ENCODE measurements at places on chromosomes 7 and 10.

DNA sequence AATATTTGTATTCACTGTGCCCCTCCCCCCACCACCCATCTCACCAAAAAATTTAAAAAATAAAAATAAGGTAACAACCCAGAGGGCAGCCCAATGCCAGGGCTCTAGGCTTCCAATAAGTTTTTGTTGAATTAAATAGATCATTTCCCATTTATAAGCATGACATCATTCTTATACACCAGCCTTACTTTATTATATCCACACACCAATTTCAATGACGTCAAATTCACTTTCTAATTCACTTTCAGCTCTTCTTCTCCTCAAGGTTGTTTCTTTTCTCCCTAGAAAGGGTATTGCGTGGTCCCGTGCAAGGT lies 1.2 kb upstream of the DKK1 start:
- no peak for DNase-seq

- DNase-seq = no peak
Measured at GRCh38 chr10:72483471-72483870, 128.8 kb upstream of the DNAJB12 start.

GRCh38 chr7:43484678-43485395 lies 98.1 kb upstream of the STK17A start:
- no peak for DNase-seq

DNA sequence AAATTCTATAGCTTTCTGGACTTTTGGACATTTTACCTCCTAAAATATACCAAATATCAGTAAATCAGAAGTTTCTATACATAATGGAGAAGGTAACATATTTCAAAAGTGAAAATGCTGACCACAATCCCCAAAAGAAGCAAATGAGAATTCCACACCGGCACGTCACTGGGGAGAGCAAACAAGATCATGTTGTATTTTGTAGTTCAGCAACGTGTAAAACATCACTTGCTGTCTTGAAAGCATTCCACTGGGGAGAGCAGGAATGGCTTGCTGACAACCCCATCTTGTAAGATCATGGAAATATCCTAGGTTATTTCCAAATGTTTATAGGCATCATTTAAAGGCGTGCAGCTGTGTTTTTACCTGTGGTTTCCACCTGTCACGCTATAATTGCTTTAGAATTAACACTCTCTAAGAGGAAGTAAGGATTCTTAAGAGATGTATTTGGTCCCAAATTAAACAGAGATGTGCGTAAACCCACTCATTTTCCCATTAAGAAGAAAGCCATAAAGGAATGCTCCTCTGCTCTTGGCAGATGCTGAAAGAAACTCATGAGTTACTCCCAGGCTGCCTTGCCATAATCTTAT lies 397.1 kb upstream of the POT1 start:
- no peak for DNase-seq

DNA sequence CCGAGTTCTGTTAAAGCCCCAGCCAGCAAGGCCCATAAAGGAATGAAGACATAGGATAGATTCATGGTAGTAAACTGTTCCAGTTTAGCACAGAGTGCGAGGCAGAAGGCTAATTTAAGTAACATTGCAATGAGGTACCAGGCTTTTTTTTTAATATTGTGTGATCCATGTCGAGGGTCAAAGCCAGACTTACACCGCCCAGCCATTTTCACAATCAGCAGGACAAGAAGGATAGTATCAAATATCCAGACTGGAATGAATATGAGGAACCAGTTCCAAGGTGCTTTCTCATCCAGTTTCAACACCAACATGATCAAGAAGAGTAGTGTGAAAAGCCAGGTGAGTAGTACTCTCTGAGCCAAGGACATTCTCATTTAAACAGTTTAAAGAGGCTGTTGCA lies 4.2 kb downstream of the TMEM60 start:
- DNase-seq = no peak

DNA sequence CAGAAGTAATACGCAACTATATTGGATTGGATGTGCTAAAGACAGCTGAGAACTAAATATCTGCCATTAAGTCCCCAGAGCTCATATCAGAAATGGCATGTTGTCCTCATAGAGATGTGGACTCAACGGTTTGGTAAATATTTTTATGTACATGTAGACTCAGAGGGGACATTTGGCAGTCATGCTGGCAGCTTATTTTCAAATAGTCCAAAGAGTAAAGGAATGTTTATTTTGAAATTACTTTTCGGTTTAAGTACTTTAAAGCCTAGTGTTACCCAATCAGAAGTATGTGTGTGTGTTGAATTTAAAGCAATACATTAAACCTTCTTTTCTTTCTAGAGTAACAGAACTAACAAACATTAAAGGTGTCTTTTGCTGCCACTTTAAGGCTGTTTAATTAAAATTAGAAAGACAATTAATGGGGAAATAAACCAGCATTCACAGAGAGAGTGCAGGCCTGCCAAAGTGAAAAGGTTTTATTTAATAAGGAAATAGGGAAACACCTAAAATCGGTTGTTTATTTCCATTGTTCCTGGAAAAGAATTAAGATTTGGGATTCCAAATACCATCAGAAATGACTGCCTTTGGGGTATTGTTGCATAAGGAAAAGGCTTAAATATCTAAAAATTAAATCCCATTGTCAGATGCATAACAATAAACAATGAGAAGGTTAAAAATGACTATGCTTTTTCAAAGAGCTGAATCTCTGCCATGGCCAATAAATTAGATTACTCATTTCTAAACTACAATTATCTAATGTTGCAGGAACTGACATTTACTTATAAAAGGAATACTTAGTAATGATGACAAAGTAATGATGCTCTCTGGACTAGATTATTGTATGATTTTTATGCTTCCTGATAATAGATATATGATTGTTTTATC lies 113.4 kb upstream of the AHR start:
- no peak for DNase-seq

GRCh38 chr7:13099154-13099795 lies 411.8 kb downstream of the ARL4A start:
- no peak for DNase-seq

- DNase-seq = no peak
Measured at GRCh38 chr7:157603716-157604115, 266.9 kb downstream of the DNAJB6 start.

GRCh38 chr10:96310321-96310669 lies 6.1 kb downstream of the DNTT start:
- DNase-seq = no peak

DNA sequence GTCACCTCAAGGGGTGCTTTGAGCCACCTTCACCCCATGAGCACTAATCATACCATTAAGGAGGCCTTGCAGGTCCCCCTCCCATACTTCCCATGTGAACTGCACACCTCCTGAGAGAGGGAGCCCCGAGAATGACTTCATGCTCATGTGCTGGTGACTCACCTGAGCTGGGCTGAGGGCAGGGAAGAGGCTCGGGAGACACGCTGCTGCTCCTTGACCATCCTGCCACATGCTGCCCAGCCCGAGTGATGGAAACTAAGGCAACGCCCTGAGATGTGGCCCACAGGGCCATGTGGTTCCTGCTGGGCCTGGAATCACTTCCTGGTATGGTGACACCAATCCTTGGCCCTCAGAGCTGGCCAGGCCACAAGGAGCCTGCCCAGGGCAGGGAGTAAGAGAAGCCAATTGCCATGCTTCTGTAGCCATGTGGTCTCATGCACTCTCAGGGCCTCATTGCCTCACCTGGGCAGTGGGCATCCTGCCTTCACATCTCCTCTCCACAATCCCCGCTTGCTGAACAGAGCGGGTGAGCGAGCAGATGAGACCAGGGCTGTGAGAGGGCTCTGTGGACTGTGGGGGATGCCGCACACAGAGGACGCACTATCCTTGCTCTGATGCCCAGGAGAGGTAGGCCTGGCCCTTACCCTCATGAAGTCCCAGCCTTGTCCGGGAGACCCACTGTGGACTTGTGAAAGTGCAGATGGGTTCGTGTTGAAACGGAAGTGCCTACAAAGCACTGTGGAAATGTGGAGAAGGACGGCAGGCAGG lies 18.3 kb upstream of the PPIF start:
- DNase-seq = no peak

GRCh38 chr7:99409192-99409572 lies 413 bp downstream of the BUD31 start:
- DNase-seq = no peak

DNA sequence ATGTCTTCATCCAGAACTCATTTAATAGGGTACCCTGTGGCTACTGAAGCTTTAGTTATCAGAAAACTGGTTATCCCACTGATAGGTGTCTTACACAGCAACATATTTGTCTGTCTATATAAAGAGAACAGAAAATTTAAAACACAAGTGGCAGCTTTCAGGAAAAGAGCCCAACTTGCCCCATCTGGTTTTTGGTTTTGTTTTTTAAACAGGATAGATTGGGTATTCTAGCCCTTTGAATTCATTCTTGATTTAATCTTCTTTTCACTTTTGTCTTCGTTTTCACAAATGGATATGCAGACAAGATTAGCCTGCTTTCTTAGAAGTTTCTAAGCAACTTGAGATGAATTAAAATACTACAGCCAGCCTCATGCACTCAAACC lies 91.3 kb downstream of the KLF6 start:
- no peak for DNase-seq

DNA sequence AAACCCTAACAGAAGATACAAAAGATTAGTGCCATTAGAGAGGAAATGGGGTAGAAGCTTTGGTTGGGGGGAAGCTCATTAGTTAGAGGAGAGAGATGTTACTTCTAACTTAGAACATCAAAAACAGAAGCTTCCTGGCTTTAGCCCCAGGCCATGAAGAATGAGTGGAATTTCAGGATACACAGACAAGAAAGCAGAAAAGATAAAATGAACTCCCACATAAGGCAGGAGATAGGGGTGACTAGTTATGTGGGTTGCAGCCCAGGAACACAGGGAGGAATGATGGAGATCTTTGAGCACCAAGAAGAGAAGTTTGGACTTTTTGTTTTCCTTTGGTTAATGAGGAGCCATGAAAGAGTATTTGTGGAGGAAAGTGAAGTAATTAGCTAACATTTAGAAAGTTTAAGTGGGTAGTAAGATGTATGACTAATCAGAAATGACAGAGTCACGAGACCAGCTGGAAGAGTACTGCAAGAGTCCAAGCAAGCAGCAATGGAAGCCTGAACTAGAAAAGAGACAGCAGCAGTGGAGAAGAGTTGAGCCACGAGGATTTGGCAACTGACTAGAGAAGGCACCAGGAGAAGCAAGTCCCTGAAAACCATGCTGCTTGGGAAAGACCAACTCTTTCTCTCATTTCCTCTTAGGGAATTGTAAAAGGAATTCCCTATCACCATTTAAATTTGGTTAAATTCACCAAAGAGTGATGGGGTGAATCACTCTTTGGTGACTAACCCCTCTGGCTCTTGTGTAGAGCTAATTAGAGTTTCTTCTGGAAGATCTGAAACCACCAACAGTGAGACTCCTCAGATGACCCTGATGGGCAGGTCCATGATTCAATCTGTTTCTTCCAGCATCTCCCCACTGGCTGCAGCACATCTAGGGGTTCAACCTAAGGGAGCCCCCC lies 131.9 kb downstream of the KCNMA1 start:
- no peak for DNase-seq

DNA sequence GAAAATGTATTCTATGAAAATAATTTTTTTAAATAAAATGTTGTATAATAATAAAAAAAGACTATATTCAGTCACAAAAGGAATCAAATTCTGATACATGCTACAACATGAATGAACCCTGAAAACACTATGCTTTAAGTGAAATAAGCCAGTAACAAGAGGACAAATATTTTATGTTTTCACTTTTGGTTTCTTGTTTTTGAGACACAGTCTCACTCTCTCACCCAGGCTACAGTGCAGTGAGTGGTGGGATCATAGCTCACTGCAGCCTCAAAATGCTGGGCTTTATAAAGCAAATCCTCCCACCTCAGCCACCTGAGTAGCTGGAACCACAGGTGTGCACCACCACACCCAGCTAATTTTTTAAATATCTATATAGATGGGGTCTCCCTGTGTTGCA lies 64.2 kb downstream of the CNOT4 start:
- no peak for DNase-seq

DNA sequence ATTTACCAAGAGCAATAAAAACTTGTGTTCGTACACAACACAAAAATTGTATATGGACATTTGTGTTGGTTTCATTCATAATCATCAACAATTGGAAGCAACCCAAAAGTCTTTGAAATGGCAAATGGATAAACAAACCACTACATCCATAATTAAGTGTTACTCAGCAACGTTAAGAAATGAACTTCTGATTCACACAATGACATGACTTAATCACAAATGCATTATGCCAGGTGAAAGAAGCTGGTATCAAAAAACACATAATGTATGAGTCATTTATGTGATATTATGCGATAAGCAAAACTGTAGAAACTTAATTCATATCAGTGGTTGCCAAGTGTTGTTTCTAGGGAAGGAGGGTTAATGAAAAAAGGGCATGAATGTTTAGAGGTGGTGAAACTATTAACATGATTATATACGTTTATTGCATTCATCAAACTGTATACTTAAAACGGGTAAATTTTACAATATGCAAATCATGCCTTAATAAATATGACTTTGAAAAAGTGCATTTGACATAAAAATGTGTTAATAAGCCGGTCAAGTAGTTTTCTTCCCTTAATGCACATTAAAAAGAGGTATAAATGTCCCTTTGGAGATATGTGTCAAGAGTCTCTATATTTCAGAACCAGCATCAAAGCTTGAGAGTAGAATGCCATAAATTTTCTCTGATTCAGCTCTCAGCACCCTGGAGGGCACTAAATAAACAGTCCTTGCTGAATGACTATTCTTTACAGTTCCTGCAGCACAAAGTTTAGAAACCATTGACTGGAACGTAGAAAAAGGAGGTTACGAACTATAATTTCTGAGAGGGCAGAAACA lies 84.8 kb upstream of the GRM3 start:
- DNase-seq = no peak

- no peak for DNase-seq
Measured at GRCh38 chr7:147894271-147894670, 696.3 kb upstream of the C7orf33 start.

DNA sequence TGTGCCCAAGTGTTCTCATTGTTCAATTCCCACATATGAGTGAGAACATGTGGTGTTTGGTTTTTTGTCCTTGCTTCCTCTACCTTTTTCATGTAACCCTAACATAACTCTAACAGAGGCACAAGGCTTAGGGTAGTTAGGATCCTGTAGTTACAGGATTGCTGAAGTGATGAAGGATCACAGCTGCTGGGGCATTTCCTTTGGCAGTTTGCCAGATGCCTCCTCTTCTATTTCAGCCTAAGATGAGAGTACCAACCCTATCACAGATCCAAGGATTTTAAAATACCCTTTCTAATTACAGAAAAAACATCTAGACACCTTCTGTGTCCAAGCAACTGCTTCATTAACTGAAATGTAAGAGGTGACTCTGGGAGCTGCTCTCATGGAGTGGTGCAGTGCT lies 141.7 kb upstream of the COL1A2 start:
- DNase-seq = no peak

GRCh38 chr7:7803715-7804178 lies 85.3 kb upstream of the RPA3 start:
- DNase-seq = no peak

All from GM12864 (cell line).